ENCODE measurements at places on chromosomes 1 and 21.

DNA sequence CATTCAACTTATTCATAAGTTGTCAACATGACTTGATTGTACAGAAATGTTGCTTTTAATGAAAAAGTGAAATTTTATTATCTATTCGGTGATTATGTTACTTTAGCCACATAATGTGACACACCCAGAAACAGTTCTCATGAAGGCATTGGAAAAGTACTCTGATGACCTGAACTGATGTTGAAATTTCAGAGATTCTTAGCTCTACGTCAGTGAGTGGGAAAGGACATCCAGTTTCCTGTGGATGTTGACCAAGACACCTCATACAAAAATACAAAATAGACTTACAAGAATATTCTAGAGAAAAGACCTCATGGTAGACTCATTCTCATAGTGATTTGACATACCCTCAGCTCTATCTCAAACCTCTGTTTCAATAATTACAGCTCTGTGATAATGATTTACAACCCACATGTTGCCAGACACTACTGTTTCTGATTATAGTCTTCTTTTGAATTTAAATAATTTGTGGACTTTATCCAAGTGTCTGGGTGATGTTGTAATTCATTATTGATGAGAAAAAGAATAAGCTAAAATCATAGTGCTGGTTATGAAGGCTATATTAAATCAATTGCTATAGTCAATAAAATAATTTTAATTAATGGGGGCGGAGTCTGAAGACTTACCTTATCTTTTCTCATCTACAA is 37.3 kb downstream of the KCNK2 start:
- DNase-seq, result no peak

GRCh38 chr1:239389703-239390102 is 3.3 kb downstream of the CHRM3 start:
- no peak for DNase-seq

DNA sequence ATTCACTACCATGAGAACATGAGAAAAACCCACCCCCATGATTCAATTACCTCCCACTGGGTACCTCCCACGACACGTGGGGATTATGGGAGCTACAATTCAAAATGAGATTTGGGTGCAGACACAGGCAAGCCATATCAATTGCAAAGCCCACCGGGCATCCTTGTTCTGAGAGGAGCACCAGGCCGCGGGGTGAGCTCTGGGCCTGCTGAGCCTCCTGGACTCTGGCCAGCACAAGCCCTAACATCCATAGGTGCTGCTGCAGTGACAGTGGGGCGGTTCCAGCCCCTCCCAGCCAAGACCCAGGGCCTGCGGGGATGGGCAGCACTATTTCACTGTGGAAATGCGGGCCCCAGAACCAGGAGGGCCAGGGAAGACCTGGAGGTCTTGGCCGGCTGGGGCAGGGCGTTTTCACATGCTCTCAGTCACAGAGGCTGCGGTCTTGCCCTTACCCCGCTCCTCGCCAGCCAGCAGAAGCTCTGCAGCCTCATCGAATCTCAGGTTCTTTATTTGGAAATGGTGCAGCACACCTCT is 103.8 kb downstream of the PCBP3 start:
- no peak for DNase-seq

GRCh38 chr21:36728371-36729111 is 29.6 kb downstream of the SIM2 start:
- DNase-seq, result no peak

- DNase-seq, result peak; percentile 7
Observed at GRCh38 chr1:76492752-76493430, 374.4 kb upstream of the ST6GALNAC5 start.

GRCh38 chr1:212769459-212770167 is 22.0 kb downstream of the NSL1 start:
- DNase-seq, result no peak

GRCh38 chr1:26861286-26861701 is 1.7 kb upstream of the SFN start:
- no peak for DNase-seq

DNA sequence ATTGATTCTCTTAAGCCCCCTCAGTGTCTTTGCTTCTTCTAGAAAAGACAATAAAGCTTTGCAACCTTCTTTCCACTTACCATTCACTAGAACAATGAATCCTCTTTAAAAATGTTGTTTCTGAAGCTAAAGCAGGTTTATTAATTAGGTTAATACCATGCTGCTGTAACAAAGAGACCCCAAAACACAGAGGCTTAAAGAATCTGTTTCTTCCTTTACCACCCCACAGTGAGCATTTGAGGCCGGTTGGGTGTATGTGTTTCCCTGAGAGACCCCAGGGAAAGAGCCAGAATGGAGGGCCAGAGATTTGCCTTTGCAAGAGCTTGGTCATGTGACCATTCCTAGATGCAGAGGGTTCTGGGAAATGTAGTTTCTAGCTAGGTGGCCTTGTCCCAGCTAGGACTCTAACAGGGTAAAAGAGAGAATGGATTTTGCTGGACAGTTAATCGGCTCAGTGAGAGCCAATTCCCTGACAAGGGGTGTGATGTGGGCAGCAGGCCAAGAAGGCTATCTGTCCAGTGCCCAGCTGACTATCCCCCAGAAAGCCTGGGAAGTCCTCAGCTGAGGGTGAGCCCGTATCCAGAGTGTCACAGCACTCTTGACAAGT is 191.8 kb upstream of the TMEM51 start:
- no peak for DNase-seq

- no peak for DNase-seq
Observed at GRCh38 chr21:46084709-46085108, 13.2 kb upstream of the COL6A2 start.

DNA sequence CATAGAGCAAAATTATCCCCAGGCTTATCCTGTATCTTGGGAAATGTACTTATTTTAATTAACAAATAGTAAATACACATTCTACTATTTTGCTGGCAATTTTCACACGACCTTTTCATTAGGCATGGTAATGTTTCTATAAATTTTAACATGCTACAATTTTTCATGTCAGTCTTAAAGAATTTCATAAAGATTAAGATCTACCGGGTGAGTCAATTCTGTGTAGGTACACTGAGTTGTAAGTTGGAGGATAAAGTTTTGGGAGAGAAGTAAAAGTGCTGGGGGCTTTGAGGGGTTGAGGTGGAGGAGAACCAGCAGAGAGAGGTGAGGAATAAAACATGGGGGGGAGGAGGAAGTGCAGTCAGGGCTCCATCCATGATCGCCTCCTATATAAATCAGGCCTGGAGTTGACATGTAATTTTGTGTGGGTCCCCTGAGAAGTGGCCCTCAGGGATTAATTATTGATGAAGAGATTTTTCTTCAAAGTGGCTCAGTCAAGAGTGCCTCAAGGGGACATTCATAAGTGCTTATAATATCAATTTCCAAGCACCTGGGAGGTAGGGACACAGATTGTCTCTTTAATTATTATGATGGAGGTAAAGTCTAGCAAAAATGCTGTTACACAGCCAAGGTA is 7.2 kb downstream of the DPYD start:
- no peak for DNase-seq

GRCh38 chr1:189654906-189655305 is 822.8 kb downstream of the BRINP3 start:
- DNase-seq, result no peak

GRCh38 chr1:65795311-65795710 is 2.6 kb downstream of the PDE4B start:
- DNase-seq, result no peak

DNA sequence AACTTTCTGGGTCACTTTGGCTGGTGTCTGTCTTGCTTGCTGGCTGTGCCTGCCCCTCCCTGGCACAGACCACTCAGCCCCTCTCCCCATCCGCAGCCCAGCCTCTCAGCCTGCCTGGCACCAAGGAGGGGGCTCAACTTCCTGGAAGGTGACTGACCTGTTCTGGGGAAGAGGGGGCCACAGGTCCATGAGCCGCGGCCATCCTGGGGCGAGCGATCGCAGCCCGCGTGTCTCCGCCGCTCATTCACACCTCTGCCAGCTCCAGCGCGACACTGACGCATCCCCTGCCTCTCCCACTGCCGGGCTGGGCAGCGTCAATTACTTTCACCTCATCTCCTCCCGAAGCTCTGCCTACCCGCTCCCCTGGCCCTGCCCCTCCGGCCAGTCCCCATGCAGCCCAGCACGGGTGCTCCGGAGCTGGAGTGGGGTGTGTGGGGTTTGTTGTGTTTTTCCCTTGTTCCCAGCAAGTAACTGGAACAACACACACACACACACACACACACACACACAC is 14.3 kb downstream of the SLC6A9 start:
- no peak for DNase-seq

DNA sequence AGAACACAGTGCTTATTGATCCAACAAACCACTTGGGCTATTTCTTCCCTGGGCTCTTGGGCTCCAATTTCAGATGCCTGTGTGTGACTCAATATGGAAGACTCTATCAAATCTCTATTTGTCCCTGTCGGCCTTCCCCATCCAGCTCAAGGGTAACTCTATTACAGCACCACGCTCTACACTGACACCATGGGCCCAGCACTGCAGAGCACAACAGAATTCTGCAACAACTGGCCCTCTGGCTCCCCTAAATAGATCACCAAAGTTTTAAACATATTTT is 51.7 kb downstream of the CAPZB start:
- DNase-seq, result no peak

GRCh38 chr1:47444297-47444561 is 6.4 kb downstream of the FOXD2 start:
- no peak for DNase-seq

DNA sequence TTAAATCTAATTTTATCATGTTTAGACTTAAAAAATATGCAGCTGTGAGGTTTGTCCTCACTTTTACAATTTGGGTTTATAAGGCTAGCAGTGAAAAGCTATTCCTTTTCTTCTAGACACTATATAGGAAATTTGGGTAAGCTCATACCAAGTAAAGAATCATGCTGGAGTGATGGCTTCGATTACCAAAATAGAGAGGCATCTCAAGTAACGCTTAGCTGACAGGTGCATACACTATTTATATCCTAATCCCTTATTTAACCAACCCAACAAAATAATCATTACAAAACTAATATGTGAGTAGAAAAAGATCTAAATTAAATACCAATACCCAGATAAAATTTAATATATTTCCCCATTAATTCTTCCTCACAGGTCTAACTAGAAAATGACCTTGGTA is 193.2 kb downstream of the LHX8 start:
- no peak for DNase-seq

DNA sequence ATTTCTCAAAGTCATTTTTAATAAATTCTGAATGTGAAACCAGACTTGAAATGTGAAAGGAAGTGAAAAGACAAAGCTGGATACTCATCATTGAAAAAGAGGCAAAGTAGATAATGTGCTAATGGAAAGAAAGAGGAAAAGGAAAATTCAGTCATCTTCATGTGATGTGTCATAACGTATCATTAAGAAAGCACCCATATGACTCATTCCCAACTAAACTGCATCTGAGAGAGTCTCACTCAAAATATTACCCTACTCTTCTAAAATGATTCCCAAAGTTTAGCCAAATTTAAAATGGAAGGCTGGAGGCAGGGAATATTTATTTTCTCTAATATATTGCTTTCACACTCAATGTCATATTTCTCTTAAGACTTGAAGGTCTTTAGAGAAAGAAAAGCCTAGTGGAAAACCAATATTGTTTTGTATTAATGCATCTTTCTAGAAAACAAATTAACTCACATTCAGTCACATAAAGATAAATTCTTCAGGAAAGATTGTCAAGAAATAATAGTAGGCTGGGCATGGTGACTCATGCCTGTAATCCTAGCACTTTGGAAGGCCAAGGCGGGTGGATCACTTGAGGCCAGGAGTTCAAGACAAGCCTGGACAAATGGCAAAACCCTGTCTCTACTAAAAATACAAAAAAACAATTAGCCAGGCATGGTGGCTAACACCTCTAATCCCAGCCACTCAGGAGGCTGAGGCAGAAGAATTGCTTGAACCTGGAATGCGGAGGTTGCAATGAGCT is 129.9 kb downstream of the SLC30A10 start:
- peak; percentile 77 for DNase-seq

DNA sequence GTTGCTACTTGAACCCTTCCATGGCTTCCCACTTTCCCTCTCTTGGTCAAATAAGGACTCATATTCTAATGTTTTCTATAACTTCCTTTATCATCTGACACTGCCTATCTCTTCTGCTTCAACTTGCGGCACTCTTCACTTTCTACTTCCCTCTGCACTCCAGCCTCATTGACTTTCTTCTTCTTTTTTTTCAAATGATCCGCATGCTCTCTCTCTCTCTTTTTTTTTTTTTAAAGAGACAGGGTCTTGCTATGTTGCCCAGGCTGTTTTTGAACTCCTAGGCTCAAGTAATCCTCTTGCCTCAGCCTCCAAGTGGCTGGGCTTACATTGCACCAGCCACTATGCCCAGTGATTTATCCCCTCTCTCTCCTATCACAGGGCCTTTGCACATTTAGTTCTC is 7.3 kb upstream of the IL10 start:
- peak; percentile 59 for DNase-seq

GRCh38 chr1:241208910-241209379 is 148.1 kb downstream of the RGS7 start:
- DNase-seq, result no peak

- DNase-seq, result no peak
Observed at GRCh38 chr1:157139052-157139715, 989 bp upstream of the ETV3 start.

DNA sequence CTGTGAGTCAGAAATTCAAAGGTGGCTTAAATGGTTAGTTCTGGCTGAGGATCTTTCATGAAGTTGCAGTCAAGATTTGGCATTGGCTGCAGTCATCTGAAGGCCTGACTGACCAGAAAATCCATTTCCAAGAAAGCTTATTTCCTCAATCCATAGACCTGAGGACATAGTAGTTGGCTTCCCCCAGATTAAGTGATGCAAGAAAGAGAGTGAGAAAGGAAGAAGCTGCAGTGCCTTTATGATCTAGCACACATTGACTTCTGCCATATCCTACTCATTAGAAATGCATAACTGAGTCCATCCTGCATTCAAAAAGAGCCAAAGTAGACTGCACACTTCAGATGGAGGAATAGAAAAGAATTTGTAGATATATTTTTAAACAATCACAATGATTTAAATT is 222.6 kb downstream of the COL24A1 start:
- no peak for DNase-seq

DNA sequence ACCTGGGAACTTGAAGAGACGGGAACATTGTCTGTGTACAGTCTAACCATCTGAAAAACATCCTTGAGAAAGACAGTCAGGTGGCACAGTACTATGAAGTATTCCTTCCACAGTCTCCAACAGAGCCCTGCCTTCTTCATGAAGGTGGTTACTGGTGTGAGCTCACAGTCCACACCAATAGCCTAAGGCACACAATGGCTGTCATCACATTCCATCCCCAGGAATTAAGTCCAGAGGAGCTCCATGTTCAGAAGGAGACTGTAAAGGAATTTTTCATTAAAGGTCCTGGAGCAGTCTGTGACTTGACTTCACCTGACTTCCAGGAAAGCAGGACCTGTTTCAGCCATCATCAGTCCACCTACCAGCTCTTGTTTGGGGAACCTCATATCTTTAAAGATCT is 180.2 kb downstream of the C1orf21 start:
- no peak for DNase-seq

- DNase-seq, result no peak
Observed at GRCh38 chr1:73930293-73930692, 267.7 kb downstream of the LRRIQ3 start.

GRCh38 chr1:101311146-101311920 is 74.5 kb downstream of the S1PR1 start:
- DNase-seq, result no peak

GRCh38 chr21:41817877-41818855 is 51.3 kb upstream of the RIPK4 start:
- DNase-seq, result no peak

All from suppressor macrophage treated with lipopolysaccharide for 4 hours (primary cell).